ENCODE measurements at places on chromosomes 12 and 14.

DNA sequence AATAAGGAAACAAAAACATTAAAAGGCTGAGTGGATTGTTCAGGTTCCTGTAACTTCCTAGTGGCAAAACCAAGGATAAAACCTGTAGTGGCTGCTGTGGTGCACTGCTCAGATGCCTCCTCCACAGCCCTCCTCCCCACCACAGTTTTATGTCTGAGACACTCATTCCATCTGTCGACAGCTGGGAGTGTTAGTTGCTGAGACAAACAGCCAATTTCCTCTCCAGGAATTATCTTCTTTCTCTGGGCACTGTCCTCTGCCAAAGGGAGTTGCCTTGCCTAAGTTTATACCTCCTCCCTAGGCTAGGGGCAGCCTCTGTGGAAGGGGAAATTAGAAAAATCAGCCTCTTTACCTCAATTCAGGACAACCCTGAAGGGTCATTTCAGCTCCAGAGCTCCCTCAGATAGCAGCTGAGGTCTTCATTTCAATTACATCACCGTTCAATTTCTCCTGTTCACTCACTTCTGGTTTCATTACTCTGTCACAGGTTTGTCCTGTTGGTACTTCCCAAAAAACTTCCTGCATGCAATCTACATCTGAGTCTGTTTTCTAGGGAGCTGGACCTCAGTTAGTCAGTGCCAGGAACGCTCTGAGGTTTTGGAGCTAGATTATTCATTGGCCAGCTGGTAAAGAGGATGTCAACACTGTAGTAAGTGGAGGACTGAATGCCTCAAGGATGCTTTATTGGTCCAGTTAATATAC lies 74.9 kb upstream of the ATP2B1 start:
- no peak for DNase-seq

GRCh38 chr12:12915656-12916055 lies 24.3 kb downstream of the GPRC5A start:
- no peak for DNase-seq

DNA sequence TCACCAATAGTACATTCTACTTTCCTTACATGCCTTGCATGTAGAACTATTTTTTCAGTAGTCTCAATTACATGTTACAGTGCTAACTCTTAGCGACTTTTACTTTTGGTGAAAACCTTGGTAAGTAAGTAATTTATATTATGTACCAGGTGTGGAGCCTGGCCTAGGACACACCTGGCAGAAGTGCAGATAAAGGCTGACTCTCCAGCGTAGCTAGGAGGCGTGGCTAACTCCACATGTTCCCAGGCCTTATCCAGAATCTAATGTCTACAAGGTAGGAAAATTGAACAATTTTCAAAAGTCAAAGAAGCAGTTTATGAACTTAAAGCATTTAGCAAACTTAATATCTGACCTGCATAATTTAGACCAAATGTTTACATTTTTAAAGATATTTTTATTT lies 157.4 kb downstream of the DHRS2 start:
- DNase-seq, result no peak

- DNase-seq, result peak; percentile 83
Measured at GRCh38 chr12:104602896-104603295, 146.1 kb downstream of the CHST11 start.

- DNase-seq, result peak; percentile 12
Measured at GRCh38 chr14:48857366-48857765, 728.8 kb downstream of the RPS29 start.

DNA sequence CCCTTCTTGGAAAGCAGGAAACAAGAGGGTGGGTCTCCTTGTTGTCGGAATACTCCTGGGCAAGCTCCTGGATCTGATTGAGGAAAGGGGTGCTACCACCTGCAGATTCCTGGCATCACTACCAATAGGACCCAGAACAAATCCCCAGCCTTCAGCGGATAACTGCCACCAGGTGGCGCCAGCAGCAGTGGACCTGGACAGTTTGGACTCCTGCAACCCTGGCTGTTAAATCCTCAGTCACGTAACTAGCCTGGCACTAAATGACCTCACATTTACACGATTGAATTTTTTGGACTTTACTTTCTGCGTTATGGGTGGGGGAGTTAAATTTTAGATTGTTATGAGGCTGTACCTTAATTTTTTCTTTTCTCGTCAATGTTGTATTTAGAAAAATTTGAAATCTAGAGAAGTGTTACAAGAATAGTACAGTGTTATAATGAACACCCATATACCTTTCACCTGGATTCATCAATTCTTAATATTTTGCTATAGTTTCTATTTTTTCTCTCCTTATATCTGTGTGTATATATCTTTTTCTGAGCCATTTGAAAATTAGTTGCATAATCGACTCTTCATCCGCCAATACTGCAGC lies 95.6 kb downstream of the GAS2L3 start:
- peak; percentile 83 for DNase-seq

DNA sequence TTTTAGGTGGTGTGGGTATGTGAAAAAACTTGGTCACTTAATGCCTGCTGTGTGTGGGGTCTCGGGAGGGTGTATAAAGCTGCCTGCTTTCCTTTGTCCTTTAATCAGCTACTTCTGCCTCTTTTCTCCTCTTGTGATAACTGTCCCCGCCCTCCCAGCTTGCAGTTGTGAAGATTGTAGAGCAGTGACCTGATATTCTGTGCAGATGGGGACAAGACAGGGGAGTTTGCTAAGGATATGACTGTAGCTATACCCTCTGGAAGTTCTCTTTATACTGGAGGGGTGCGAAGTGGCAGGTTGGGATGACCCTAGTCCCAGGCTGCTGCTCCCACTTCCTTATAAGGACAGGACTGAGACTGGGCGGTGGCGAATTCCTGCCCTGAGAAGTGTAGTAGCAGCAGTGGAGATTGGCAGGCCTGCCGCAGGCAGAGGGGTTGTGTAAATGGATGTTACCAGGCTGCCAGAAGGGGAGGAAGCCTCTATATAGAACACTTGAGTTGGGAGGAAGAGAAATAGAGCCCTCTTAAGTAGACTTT lies 835 bp downstream of the MYL6 start:
- peak; percentile 84 for DNase-seq

- DNase-seq, result no peak
Measured at GRCh38 chr12:119748497-119748896, 80.6 kb downstream of the PRKAB1 start.

DNA sequence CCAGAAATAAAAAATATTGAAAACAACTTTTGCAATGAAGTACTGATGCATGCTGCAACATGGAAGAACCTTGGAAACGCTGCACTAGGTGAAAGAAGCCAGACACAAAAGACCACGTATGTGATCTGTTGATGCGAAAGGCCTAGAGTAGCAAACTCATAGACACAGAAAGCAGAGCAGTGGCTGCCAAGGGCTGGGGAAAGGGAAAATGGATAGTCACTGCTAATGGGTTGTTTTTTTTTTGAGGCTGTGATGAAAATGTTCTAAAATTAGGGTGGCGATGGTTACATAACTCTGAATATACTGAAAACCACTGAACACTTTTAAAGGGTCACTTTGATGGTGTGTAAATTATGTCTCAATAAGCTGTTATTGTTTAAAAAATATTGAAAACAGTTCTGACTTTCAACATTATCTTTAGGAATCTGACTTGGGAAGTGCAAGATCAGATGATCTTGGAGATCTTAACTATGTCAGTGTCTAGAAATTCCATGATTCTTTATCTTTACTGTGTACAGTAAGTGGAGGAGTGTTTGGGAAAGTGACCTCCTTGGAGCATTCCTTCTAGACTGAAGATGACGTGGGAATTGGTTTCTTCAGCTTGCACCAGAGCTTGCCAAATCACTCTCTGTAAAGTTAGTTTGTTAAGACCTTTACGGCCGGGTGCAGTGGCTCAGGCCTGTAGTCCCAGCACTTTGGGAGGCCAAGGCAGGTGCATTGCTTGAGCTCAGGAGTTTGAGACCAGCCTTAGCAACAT lies 12.4 kb downstream of the MLXIP start:
- no peak for DNase-seq

GRCh38 chr12:62846491-62846890 lies 88.5 kb downstream of the PPM1H start:
- DNase-seq, result no peak

GRCh38 chr12:129901254-129901653 lies 2.6 kb downstream of the TMEM132D start:
- DNase-seq, result peak; percentile 67

DNA sequence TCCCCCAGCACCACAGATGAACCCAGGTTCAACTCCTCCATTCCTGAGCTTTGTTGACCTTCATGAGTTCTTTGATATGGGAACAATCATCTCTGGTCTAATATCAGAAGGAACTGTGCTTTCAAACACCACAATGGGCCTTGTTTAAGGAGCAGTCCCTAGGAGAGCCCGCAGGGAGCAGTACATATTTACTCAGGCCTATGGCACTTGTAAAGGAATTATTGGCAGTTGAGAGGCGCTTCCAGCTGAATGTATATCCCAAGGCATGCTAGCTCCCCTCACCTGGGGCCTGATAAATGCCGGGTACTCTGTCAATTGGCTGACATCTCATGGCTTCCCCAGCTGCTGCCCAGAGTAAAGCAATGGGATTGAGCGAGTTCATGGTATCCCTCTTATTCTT lies 76.2 kb downstream of the ZFP36L1 start:
- DNase-seq, result no peak

DNA sequence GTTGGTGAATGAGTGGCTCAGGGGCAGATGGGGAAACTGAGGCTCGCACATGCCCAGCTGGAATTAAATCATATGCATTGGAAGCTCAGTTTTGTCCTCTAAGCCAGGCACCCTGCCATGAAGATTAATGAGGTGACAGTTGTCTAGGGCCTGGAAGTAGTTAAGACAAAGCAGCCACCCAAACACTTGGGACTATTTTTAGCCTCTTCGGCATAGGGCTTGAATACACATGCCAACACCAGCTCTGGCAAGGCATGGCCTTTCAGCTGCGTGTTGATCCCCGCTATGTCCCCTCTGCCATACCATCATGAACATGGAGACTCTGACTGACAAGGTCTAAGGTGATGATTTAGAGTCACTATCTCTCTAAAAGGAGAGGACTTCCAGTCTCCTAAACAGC lies 250.2 kb downstream of the KSR2 start:
- DNase-seq, result no peak

- DNase-seq, result no peak
Measured at GRCh38 chr12:61991661-61992060, 268.5 kb upstream of the USP15 start.

DNA sequence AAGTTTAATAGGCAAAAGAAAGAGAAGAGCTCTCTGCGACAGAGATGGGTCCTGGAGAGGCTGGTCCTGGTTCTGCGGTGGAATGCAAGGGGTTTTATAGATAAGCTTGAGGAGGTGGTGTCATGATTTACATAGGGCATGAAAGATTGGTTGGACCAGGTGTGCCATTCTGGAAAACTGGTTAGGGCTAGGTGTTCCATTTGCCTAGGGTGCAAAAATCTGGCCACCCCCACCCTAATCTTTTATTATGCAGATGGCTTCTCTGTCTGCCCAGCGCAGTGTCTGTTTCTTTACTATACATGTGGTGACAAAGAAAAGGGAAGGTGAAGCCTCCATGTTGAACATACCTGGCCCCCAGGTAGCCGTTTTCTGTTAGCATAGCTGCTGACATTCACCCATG lies 65.4 kb downstream of the ERC1 start:
- no peak for DNase-seq

GRCh38 chr14:71395636-71396035 lies 488.4 kb downstream of the PCNX1 start:
- DNase-seq, result no peak

DNA sequence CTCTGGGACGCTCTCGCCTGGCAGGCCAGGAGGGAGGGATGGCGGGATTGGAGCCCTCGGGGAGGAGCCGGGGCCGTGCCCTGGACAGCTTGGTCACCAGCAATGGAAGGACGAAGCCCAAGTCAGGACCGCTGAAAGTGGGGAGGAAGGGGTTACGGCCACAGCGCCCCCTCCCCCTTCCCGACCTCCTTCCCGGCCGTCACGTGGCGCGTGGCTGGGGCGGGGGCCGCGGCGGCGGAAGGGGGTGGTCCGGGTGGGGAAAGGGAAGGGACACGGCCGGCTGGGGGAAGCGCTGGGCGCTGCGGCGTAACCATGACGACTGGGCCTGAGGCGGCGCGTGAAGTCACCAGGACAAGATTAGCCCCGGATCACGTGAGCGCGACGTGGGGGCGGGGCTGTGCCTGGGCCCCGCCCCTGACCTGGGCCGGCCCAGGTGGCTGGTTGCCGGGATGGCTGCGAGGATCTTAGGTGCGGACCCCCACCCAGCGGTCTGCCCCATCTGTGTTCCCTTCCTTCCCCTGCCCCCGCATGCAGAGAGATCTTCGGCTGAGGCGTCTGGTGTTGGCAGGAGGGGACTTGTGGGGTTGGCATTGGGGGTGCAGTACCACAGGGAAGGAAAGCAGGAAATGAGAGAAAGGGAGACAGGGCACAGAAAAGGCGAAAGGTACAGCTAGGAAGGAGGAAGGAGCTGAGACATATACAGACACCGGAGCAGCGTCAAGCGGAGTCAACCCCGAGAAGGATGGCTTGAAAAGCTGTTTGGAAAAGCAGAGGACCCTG lies 6.2 kb downstream of the MAP3K12 start:
- DNase-seq, result peak; percentile 84

DNA sequence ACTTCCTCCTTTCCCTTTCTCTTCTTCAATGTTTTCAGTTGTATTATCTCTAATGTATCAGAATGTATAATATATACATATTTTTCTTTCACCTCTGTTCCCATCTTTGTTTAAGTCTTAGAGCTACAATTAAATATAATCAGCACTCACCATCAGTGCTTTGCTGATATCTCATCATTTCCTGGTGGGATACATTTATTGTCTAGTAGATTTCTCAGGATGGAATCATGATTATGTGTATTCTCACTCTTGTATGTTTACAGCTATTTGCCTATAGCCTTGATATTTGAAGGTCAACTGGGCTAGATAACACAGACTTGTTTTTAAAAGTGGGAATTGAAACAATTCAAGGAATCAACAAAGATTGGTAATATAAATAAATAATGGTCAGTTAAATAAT lies 124.9 kb upstream of the EEA1 start:
- DNase-seq, result no peak

- no peak for DNase-seq
Measured at GRCh38 chr12:6315704-6316597, 5.5 kb downstream of the PLEKHG6 start.

DNA sequence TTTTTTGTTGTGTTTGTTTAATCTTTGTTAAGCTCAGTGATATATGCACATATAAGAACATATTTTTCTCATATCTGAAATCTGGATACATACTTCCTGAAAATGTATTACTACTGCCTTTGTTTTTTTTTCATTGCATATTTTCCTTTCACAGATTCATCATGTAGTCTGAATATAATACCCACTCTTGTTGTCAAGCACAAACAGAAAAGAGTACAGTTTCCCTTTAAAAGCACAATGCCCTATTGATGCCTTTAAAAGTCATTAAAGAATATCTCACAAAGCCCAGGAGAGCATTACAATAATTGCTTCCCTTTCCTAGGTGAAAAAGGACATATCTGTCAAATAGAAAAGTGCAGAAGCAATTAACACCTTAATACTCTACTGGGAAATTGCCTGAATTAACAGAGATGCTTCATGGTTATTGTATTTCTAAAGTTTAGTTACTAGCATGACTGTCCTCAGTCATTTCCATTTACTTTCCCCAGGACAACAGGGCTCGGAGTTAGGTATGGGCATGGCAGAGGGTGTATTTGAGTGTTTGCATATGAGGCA lies 107.4 kb downstream of the GRIP1 start:
- DNase-seq, result no peak
